ENCODE measurements at places on chromosomes 5 and 9.

GRCh38 chr5:148922606-148923005, 96.2 kb downstream of the ADRB2 start:
- no peak for DNase-seq

- no peak for DNase-seq
These were observed 43.4 kb downstream of the NADK2 start for GRCh38 chr5:36198281-36198680.

DNA sequence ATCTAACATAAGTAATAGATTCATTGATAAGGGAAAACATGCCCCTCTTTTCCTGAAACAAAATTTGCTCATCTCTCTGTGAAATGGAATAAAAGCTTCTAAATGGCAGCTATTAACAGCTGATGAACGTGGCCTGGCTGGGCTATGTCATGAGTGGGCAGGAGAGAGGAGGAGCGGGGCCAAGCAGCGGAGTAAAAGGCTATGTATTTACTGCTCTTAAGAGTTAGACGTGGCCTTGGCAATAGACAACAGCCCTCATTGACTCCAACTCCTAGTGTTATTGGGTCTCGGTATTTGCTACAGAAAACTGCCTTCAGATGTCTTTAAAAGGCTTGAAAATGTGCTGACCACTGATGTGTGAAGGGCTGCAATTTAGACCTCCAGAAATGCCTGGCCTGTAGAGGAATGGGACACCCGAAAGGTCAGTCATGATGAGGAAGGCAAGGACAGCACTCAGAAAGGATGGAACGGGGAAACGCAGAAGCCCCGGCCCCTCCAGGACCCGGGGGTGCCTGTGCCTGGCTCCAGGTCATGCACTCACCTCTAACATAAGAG, 116.8 kb downstream of the PDZD2 start:
- DNase-seq: no peak

DNA sequence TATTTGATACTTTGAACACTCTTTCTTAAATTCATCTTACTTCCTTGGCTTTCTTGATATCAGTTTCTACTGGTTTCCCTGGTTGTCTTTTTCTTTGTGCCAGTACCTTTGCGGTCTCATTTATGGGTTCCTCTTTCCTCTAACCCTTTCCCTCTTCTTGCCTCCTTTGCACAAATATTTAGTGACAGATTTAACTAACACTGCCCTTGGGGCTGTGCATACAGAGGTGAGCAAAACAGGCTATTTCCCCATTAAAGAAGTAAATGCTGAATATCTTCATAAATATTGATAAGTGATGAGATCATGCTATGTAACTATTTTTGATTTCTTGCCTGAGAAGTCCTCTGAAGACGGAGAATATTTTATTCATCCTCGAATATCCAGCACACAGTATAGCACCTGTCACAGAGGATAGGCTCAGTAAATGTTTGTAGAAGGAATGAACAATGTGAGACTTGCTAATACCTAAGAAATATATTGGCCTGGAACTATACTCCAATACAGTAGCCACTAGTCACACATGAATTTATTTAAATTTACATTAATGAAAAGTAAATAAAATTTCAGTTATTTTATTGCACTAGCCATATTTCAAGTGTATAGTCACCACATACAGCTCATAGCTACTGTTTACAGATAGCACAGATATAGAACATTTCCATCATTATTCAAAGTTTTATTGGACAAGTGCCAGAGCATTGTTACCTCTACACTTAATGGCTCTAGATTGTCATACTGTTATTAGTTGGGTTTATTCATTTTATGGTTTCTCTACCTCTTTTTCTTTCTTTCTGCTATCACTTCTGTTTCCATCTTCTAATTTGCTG, 90.4 kb downstream of the RIC1 start:
- no peak for DNase-seq

- DNase-seq: no peak
These were observed 317.3 kb upstream of the PDE4D start for GRCh38 chr5:60210810-60211209.

DNA sequence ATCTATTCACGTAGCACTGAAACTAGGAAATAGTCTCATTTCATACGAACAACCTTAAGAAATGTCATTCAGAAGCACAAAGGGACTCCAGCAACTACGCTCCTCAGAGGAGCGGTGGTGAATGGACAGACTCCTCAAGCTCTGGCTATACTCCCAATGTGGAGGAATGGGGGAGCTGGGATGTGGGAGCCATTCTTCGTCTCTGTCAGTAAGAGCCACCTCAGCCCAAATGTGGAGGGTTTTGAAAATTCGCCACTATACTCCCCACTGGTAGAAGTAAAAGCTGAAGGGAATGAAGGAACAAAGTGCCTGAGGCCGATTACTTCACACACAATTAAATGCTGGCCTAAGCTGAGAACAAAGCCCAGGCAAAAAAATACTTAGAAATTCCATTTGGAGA, 96.3 kb downstream of the ADAMTS12 start:
- DNase-seq: no peak

GRCh38 chr5:151047814-151048425, 27.5 kb downstream of the GPX3 start:
- peak; percentile 33 for DNase-seq

DNA sequence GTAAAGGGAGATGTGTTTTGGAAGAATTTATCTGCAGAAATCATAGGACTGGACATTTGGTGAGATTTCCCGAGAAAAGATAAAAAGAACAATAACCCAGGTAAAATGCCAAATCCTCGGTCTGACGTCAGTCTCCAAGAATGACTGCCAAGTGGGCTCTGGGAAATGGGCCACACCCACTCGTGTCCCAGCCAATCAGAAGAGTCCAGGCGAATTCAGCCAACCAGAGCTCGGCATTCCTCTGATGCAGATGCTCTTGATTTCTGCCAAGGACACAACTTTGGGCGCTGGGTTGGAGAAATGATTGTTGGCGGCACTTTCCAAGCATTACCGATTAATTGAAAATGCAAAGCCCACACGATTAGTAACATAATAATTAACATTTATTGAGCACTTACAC, 73.3 kb downstream of the FGF18 start:
- DNase-seq: no peak

- no peak for DNase-seq
These were observed 24.0 kb upstream of the EBF1 start for GRCh38 chr5:159123700-159124099.

GRCh38 chr5:152443935-152444334, 38.9 kb upstream of the NMUR2 start:
- DNase-seq: no peak

DNA sequence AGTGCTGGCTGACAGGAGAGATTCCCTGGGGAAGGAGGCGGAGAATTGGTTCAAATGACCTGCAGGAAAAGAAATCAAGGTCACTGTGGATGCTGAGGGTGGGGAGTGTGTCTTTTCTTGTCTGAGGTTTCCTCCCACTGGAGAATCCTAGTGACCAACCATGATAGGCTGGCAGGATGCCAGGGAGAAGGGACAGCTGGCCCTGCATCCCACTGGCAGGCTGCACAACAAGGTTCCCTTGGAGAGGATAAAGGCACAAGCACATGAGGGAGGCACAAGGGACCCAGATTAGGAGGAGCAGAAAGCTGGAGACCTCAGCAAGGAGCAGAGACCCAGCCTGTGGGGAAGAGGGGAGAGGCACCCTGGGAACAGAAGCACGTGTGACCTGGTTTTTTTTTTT, 11.4 kb upstream of the ZDHHC12 start:
- no peak for DNase-seq

- no peak for DNase-seq
These were observed 319.2 kb upstream of the MPDZ start for GRCh38 chr9:13598738-13599137.

DNA sequence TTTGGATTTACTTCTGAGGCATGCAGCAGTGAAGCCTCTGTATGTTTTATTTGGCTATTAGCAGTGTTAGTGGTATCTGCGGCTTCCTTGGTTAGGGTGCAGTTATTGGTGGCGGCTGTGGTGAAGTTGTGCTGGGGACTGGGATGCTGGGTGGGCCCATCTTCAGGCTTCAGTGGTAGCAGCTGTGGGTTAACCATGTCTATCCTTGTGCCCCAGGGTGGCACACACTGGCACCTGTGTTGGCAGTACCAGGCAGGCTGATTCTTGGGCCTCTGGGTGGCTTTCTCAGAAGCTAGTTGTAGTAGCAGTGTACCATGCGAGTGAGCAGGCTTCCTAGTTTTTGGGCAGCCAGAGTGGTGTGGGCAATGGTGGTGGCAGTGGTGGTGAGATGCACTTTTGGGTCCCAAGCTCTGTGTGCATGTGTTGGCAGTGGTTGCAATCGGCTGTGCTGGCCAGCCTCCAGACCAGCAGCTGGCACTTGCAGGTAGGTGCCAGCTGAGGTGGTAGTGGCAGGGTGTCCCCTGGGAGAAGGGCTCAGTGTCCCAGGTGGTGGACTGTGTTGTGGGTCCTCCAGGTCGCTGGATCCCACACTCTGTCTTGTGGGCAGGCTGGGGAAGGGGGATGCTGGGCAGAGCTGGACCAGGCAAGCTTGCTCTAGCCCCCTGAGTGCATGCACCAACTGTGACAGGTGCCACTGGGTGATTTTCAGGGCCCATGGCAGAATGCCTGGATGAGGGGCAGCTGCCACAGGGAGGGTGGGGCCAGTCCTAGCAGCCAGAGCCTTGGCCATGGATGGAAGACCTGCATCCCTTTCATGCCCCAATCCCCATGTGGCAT, 13.6 kb downstream of the AHRR start:
- DNase-seq: no peak

- no peak for DNase-seq
These were observed 212.5 kb downstream of the DAB2IP start for GRCh38 chr9:121863955-121864354.

- DNase-seq: no peak
These were observed 9.6 kb downstream of the C5orf47 start for GRCh38 chr5:173998531-173998930.

- DNase-seq: peak; percentile 87
These were observed at the start of gene WWC1 for GRCh38 chr5:168291342-168291963. Gene WWC1, plus strand, starts transcription at chr5:168291645. Its CDS starts 508 bp downstream, at chr5:168292153.

DNA sequence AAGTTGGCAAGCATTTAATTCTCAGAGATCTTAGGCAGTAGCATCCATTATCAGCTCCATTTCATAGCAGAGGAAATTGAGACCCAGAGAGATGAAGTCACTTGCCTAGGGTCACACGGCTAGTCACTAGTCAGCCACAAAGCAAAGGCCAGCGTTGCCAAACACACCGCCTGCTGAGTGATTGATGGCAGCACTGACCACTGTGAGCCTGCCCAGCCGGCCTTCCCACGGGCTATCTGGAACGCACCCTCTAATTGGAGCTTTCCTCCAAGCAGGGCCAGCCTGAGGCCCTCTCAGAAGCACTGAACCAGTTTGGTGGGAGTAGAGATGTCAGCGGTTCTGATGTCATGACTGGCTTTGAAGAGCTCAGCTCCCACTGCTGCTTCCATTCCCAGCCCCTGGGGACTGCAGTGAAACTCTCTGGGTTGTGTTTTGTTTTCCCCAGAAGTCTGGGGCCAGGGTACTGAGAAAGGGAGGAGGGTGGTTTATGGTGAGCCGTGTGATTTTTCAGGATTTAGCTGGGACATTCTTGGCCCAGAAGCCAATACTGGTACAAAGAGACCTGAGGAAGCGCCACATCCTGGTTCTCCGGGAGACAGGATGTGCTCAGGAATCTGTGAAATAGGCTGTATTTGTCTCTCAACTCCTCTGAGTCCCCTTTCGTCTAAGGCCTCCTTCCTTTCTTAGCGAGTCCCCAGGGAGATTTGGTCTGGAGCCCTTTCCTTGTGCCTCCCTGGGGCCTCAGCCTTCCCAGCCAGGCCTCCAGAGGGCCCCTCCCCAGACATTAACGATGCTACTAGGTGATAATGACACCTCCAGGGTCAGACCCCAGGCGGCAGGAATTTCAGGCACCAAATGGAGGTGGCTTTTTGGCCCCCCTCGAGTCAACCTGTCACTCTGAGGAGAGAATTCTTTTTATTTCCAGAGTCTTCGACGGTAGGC, 44.5 kb downstream of the SPRY4 start:
- DNase-seq: no peak

DNA sequence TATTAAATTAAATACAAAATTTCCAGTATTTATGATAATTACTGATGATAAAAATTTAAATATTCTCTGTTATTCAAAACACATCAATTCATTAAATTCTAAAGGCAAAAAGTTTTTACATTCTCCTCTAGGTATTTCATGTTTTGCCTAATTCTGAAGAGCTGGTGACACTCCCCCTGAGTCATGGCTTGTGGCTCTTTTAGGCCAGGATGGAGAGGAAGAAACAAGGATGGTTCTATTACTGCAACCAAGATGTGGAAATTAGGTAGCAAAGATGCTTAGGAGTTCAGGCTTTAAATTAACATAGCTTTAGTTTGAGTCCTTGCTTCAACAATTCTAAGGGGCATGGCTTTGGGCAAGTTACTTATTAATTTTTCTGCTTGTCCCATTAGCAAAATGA, 1295.8 kb downstream of the EFNA5 start:
- no peak for DNase-seq

DNA sequence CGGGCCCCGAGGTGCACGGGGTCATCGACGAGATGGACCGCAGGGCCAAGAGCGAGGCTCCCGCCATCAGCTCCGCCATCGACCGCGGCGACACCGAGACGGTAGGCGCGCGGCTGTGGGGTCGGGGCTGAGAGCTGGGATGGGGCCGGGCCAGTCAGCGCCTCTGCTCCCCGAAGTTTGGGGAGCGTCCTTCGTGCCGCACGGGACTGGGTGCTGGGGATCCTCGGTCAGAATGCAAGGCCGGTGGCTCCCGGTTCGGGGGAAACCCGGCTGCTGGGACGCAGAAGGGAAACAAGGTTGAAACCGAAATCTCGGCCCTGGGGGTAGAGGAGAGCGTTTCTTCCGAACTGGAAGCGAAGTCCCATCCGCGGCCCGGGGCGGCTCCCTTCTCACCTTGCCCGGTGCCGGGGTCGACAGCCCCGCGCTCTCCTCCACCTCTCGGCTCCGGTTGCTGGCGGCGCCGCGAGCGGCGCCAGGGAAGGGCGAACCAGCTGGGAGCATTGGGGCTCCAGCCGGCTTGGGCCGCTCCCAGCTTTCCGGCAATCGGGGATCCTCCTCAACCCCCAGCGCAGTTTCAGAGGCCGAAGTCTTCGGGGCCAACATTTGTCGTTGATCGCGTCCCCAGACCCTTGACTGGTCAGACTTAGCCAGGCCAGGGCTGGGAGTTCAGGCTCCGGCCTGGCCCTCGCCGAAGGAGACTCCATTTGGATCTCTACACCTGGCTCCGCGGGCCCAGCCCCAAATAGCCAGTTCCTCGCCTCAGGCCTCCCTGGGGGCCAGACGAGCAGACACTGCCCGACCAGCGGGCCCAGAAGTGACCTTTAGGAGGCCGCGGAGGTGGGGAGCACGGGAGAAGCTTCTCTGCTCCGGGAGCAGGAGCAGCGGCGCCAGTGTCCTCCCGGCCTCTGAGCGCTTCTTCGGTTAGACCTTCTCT, 1.1 kb downstream of the LHX2 start:
- DNase-seq: no peak

GRCh38 chr5:40406741-40407211, 272.9 kb upstream of the PTGER4 start:
- no peak for DNase-seq

DNA sequence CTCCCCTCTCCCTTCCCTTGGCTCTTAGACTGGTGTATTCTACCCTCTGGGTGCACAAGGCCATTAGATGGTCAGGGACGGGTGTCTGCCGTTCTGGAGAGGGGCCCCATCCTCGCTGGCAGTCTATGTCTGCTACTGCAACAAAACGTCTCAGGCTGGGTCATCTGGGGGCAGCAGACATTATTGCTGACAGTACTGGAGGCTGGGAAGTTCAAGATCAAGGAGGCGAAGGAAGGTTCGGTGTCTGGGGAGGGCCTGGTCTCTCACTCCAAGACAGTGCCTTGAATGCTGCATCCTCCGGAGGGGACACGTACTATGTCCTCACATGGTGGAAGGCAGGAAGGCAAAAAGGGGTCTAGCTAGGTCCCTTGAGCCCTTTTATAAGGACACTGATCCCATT, 93.4 kb upstream of the COL5A1 start:
- DNase-seq: no peak

- DNase-seq: no peak
These were observed 1.0 kb downstream of the FPGS start for GRCh38 chr9:127803507-127804352.
